ENCODE measurements at places on chromosomes 11 and 22. TPM values are rescaled to one million over a fixed set of nuclear protein-coding genes. Genes with fewer than 3 reads are reported as not detected.

The TEX54 gene
- not detected for total RNA-seq

The SHANK3 gene
- 26.1 TPM for total RNA-seq

The TMPRSS4 gene
- total RNA-seq: 0.31 TPM

The THY1 gene
- total RNA-seq: 36.5 TPM

The HTR3A gene
- total RNA-seq: not detected

The GPHA2 gene
- not detected for total RNA-seq

The ST14 gene
- total RNA-seq: 11.4 TPM

The JAML gene
- total RNA-seq: 1.8 TPM

The OR5A1 gene
- not detected for total RNA-seq

The AQP11 gene
- 19.8 TPM for total RNA-seq

- H3K4me3 ChIP-seq: no peak overlapping the region
- DNase-seq: no peak
- H3K4me1 ChIP-seq: no peaks in the 10 kb centered on the region
- H3K27me3 ChIP-seq: no peaks in the 10 kb centered on the region
- no peaks in the 10 kb centered on the region for H3K36me3 ChIP-seq
Measured at GRCh38 chr11:57055744-57056143, 67.0 kb downstream of the OR5AK2 start.

DNA sequence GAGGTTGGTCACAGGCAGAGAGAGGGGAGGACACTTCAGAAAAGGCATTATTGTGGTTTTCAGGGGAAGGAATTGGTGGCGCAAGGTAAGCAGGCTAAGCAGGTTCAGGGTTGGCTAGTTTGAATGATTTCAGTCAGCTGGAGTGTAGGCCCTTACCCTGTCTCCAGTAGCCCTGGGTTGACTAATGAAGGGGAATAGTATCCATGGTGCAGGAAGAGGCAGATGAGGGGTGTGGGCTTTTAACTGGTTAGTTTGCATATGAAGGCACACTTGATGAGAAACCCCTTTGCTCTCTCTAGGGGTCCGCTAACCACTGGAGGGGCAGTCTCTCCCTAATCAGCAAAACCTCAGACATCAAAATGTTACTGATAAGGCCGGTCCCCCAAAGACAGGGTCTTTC lies 249.7 kb downstream of the AASDHPPT start:
- no peaks in the 10 kb centered on the region for H3K27me3 ChIP-seq
- H3K4me3 ChIP-seq: no peak overlapping the region
- no peak overlapping the region for H3K27ac ChIP-seq
- H3K4me1 ChIP-seq: no peaks in the 10 kb centered on the region
- DNase-seq: no peak

GRCh38 chr22:30894371-30894740 lies 74.2 kb downstream of the MORC2 start:
- no peaks in the 10 kb centered on the region for H3K27me3 ChIP-seq
- peaks cover 8% of the 10 kb centered on the region for H3K36me3 ChIP-seq
- no peak overlapping the region for H3K4me3 ChIP-seq
- DNase-seq: no peak
- no peak overlapping the region for H3K27ac ChIP-seq

- no peaks in the 10 kb centered on the region for H3K27me3 ChIP-seq
- H3K27ac ChIP-seq: peak overlapping the region; percentile 69
- peak overlapping the region; percentile 79 for H3K4me3 ChIP-seq
Measured at GRCh38 chr11:63840356-63841060, 1.6 kb downstream of the MARK2 start.

DNA sequence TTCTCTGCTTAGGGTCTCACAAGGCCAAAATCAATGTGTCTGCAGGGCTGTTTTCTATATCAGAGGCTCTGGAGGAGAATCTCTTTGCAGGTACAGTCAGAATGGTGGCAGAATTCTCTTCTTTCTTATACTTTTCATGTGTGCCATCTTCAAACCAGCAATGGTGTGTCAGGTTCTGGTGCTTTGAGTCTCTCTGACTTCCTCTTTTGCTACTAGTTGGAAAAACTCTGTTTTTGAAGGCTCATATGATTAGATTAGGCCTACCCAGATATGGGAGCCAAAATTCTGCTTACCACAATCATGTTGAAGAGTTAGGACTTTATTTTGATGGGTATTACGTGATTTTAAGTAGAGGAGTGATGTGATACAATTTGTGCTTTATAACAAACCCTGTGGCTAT lies 18.8 kb upstream of the TECTA start:
- no peaks in the 10 kb centered on the region for H3K27me3 ChIP-seq
- peaks cover 5% of the 10 kb centered on the region for H3K36me3 ChIP-seq
- no peak overlapping the region for H3K4me3 ChIP-seq
- DNase-seq: no peak
- H3K27ac ChIP-seq: no peak overlapping the region

DNA sequence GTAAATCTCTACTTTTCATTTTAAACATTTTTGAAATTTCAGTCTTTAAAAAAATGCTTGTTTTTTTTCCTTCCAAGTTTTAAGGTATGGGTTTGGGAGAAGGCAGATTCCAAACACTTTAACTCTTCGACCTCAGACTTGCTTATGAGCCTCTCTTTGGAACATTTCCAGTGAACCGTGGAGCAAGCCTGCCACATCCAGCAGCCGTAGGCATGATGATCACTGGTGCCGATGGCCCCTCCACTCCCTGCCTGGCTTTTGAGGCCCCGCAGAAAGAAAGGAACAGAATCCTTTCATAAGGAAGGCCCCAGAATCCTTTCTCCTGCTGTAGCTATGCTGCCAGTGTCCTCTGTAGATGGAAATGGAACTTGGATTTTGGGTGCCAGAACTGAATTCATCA lies 50.7 kb downstream of the BMAL1 start:
- H3K36me3 ChIP-seq: no peaks in the 10 kb centered on the region
- DNase-seq: no peak
- H3K27me3 ChIP-seq: no peaks in the 10 kb centered on the region
- H3K4me3 ChIP-seq: no peak overlapping the region
- no peak overlapping the region for H3K27ac ChIP-seq

- no peak overlapping the region for H3K4me3 ChIP-seq
- peak overlapping the region; percentile 12 for H3K27ac ChIP-seq
- no peaks in the 10 kb centered on the region for H3K4me1 ChIP-seq
- no peaks in the 10 kb centered on the region for H3K36me3 ChIP-seq
Measured at GRCh38 chr22:37269936-37270678, 12.2 kb upstream of the CYTH4 start.

- H3K27me3 ChIP-seq: peaks cover 22% of the 10 kb centered on the region
- no peak for DNase-seq
Measured at GRCh38 chr11:721741-722345, 15.8 kb downstream of the EPS8L2 start.

DNA sequence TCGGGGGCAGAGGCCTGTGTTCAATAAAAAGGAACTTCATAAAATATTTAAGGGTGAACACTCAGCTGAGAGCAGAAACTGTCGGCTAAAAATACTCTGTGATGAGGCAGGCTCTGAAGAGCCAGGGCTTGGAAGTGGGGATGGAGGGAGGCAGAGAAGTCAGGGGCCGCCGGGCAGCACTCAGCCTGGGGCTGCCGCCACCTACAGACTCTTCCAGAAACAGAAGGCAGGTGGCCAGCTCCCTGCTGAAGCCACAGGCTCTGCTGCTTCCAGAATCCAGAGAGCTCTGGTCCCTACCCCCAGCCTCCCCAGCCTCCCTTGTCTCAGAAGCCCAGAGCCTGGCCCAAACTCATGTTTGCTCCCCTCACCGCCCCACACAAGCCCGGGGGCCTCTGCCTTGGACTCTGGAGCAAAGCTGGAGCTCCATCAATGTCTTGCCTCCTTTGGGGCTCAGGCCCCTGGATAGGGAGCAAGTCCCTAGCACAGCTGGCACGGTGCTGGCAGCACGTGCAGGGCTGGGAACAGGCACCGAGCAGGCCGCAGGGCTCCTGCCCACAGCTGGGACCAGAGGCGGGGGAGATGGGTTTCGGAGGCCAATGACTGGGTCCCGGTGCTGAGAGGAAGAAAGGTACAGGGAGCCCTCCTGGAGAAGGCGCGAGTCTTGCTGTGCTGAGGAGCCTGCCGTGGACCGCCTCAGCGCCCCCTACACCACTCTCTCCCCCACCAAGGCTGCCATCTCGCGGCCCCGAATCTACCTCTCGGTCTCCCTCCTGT lies 8.2 kb downstream of the LRFN4 start:
- H3K4me1 ChIP-seq: no peaks in the 10 kb centered on the region
- H3K4me3 ChIP-seq: no peak overlapping the region
- no peak overlapping the region for H3K27ac ChIP-seq
- H3K36me3 ChIP-seq: no peaks in the 10 kb centered on the region
- H3K27me3 ChIP-seq: no peaks in the 10 kb centered on the region

GRCh38 chr11:73330569-73331093 lies 22.6 kb downstream of the ARHGEF17 start:
- H3K36me3 ChIP-seq: no peaks in the 10 kb centered on the region
- no peaks in the 10 kb centered on the region for H3K27me3 ChIP-seq
- H3K4me3 ChIP-seq: no peak overlapping the region
- no peak for DNase-seq
- H3K27ac ChIP-seq: no peak overlapping the region
- H3K4me1 ChIP-seq: peaks cover 31% of the 10 kb centered on the region

DNA sequence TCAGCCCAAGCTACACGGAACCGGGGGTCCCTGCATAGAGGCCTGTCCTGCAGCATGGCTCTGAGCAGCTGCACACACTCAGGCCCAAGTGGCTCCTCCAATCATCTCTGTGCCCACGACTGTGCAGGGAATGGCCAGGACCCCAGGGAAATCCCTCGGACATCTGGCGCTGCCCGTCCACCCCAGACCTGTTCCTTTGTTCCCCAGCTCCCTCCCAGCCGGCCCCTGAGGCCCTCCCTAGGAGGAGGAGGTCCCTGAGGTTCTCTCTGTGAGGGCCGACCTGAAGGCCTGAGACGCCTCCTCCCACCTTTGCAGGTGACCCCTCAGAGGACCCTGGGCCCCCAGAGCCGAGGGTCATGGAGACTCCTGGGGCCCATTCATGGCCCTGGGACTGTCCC lies 1.1 kb downstream of the MLC1 start:
- H3K27ac ChIP-seq: no peak overlapping the region
- peaks cover 26% of the 10 kb centered on the region for H3K27me3 ChIP-seq
- DNase-seq: no peak
- no peak overlapping the region for H3K4me3 ChIP-seq
- no peaks in the 10 kb centered on the region for H3K36me3 ChIP-seq

- no peak for DNase-seq
- H3K27ac ChIP-seq: no peak overlapping the region
- H3K4me3 ChIP-seq: no peak overlapping the region
- no peaks in the 10 kb centered on the region for H3K27me3 ChIP-seq
Measured at GRCh38 chr11:30521297-30522071, 64.7 kb downstream of the MPPED2 start.

- DNase-seq: no peak
- no peaks in the 10 kb centered on the region for H3K4me1 ChIP-seq
- no peak overlapping the region for H3K27ac ChIP-seq
- no peak overlapping the region for H3K4me3 ChIP-seq
- H3K36me3 ChIP-seq: no peaks in the 10 kb centered on the region
Measured at GRCh38 chr11:95692526-95693260, 96.9 kb downstream of the FAM76B start.

DNA sequence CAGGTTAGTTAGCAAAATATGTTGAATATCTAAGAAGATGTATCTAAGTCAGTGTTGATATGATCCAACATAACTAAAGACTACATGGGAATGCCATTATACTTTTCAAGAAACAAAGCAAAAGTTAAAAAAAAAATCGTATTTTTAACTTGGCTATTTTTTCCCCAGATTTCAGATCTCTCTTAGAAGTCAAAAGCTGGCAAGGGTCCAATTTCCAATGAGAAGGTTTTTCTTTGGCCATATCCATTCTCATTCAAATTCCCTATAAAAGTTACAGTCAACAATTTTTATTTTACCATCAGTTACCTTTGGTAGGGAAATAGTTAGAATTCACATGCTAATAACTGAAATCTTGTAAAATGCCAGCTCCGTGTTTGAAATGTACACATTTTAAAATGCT lies 70.5 kb upstream of the FAT3 start:
- DNase-seq: no peak
- H3K36me3 ChIP-seq: no peaks in the 10 kb centered on the region
- H3K27ac ChIP-seq: no peak overlapping the region
- no peaks in the 10 kb centered on the region for H3K27me3 ChIP-seq
- no peak overlapping the region for H3K4me3 ChIP-seq

- no peak overlapping the region for H3K27ac ChIP-seq
- no peak for DNase-seq
- H3K36me3 ChIP-seq: no peaks in the 10 kb centered on the region
- H3K4me1 ChIP-seq: peaks cover 11% of the 10 kb centered on the region
Measured at GRCh38 chr11:11401960-11402535, 49.0 kb upstream of the CSNK2A3 start.

DNA sequence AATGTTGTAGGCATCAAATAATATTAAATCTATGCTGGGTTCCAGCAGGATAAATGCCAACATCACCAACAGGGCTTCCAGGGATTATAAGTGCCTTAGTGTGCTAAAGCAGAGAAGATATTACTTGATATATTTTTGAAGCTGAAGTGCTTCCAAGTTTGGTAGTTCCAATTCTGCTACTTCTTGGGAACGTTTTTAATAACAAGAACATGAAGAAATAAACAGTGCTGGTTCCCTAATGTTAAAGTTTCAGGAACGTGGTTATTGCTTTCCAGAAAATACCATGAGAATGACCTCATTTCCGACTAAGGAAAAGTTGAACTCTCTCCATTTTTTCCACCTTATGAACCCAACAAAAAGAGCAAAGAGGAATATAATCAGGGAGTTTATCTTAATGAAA lies 4.6 kb upstream of the RNF185 start:
- no peak overlapping the region for H3K4me3 ChIP-seq
- no peaks in the 10 kb centered on the region for H3K27me3 ChIP-seq
- no peaks in the 10 kb centered on the region for H3K36me3 ChIP-seq
- no peak for DNase-seq
- no peaks in the 10 kb centered on the region for H3K4me1 ChIP-seq

DNA sequence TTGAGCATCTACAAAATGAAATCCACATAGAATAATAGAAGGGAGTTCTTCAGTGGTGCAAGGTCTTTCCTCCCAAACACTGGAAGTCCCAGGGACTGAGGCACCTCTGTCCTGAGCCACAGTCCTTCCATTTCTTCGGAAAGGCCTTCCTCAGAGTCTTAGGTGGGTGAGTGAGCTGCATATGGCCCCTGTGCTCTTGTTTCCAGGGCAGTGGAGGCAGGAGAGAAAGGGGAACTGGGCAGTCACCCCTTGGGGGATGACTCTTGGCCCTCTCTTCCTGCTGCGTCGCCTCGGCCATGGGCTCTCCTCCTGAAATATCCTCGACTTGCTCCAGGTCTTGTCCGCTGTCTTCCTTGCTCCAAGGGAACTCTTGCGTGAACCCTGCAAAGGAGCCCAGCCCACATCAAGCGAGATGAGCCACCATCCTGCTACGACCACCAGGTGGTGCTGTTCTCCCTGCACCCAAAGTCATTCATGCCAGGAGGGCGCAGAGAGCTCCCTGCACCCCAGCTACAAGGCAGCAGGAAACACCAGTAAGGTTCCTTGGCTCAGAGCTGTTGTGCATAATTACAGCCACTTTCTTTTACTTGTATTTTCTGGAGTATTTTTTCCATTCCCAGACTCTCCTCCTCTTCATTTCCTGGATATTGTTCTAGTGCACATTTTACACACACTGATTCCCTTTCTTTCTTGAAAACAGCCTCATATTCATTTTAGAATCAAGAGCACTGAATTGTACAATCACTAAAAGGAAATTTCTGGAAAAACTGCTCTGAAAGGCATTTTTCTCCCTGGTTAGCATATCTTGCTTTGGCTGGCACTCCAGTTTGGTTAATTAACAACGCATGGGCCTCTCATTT lies 397.8 kb downstream of the OPCML start:
- H3K4me3 ChIP-seq: no peak overlapping the region
- no peaks in the 10 kb centered on the region for H3K36me3 ChIP-seq
- H3K4me1 ChIP-seq: no peaks in the 10 kb centered on the region
- no peaks in the 10 kb centered on the region for H3K27me3 ChIP-seq

- H3K4me1 ChIP-seq: no peaks in the 10 kb centered on the region
- H3K27me3 ChIP-seq: no peaks in the 10 kb centered on the region
- no peak for DNase-seq
- H3K36me3 ChIP-seq: no peaks in the 10 kb centered on the region
Measured at GRCh38 chr11:69406060-69406459, 75.4 kb upstream of the LINC01488 start.
